ENCODE measurements at places on chromosomes 5 and 9. TPM values are rescaled to one million over a fixed set of nuclear protein-coding genes. Genes with fewer than 3 reads are reported as not detected.
A peak's percentile ranks its signal among the peaks of the same experiment; 100 is the strongest.

DNA sequence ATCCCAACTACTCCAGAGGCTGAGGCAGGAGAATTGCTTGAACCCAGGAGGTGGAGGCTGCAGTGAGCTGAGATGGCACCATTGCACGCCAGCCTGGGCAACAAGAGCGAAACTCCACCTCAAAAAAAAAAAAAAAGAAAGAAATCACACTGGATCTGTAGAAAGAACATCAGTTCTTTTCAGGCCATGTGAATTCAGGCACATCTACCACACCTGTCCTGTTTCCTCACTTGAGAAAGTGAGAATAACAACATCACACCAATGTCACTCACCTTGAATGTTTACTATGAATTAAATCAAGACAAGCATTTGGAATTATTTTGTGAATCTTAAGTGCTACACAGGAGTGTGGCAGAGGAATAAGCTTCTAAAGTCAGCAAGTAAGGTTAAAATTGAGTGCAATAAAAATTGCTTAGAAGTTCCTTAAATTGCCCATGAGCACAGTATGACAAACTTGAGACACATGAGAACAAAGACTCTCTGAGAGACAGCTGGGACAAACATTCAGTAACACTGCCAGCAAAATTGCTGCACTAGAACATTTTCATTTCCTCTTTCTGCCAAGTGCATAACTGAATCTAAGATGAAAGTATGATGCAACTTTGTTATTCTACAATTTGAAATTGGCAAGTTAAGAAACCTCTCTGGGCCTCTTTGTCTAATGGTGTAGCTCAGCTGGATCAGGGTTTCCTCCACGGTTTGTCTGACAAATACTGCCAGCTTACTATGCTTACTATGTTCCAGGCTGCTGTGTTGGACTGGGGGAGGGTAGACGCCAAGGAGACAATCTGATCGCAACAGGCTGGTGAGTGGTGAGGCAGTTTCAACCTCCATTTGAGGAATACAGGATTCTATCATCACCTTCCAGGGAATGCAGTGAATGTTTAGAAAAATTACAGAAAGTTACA lies 1.9 kb upstream of the RIC1 start:
- peaks cover 13% of the 10 kb centered on the region for H3K4me1 ChIP-seq
- no peaks in the 10 kb centered on the region for H3K27me3 ChIP-seq
- no peak overlapping the region for H3K4me3 ChIP-seq
- peak overlapping the region; percentile 90 for H3K27ac ChIP-seq
- no peak for DNase-seq
- H3K36me3 ChIP-seq = no peaks in the 10 kb centered on the region

DNA sequence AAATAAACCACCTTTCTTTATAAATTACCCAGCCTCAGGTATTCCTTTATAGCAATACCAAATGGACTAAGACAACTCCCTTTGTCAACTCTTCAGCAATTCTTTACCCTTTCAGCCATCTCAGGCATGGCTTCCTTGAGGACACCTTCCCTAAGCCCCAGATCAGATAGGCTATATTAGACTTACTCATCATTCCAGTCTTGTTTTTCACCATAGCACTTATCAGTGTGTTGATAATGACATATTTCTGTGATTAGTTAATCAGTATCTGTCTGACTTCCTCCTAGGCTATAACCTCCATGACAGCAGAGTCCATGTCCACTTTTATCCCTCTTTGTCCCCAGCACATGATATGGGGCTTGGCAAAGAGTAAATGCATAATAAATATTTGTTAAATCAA lies 238.1 kb downstream of the ACTL7B start:
- no peaks in the 10 kb centered on the region for H3K36me3 ChIP-seq
- no peak overlapping the region for H3K27ac ChIP-seq
- no peaks in the 10 kb centered on the region for H3K4me1 ChIP-seq
- no peak overlapping the region for H3K4me3 ChIP-seq
- H3K27me3 ChIP-seq = no peaks in the 10 kb centered on the region

GRCh38 chr5:143931476-143931875 lies 119.5 kb downstream of the HMHB1 start:
- no peaks in the 10 kb centered on the region for H3K36me3 ChIP-seq
- no peaks in the 10 kb centered on the region for H3K4me1 ChIP-seq
- H3K27ac ChIP-seq = no peak overlapping the region
- no peak for DNase-seq
- no peaks in the 10 kb centered on the region for H3K27me3 ChIP-seq
- H3K4me3 ChIP-seq = no peak overlapping the region

- H3K4me1 ChIP-seq = no peaks in the 10 kb centered on the region
- no peak for DNase-seq
- H3K27ac ChIP-seq = no peak overlapping the region
Observed at GRCh38 chr9:92661127-92661526, 8.8 kb downstream of the IPPK start.

DNA sequence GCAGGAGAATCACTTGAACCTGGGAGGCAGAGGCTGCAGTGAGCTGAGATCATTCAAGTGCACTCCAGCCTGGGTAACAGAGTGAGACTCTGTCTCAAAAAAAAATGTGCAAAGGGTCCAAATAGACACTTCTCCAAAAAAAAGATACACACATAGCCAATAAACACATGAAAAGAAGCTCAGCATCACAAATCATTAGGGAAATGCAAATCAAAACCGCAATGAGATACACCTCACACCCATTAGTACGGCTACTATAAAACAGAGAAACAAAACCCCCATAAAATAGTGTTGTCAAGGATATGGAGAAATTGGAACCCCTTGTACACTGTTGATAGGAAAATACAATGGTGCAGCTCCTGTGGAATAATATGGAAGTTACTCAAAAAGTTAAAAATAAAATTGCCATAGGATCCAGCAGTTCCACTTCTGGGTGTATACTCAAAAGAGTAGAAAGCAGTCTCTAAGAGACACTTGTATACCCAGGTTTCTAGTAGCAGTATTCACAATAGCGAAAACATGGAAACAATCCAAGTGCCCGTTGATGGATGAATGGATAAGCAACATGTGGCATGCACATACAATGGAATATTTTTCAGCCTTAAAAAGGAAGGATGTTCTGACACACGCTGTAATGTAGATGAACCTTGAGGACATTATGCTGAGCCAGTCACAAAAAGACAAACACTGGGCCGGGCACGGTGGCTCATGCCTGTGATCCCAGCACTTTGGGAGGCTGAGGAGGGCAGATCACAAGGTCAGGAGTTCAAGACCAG lies 57.2 kb upstream of the PPARGC1B start:
- H3K4me3 ChIP-seq = no peak overlapping the region
- H3K27ac ChIP-seq = no peak overlapping the region
- H3K36me3 ChIP-seq = no peaks in the 10 kb centered on the region

GRCh38 chr9:128771094-128771721 lies 519 bp downstream of the ZER1 start:
- no peak for DNase-seq
- H3K36me3 ChIP-seq = no peaks in the 10 kb centered on the region
- no peaks in the 10 kb centered on the region for H3K27me3 ChIP-seq
- peak overlapping the region; percentile 95 for H3K27ac ChIP-seq
- peaks cover 6% of the 10 kb centered on the region for H3K4me1 ChIP-seq

Gene ADGRD2
- total RNA-seq = not detected

Gene FOCAD
- total RNA-seq = 16.8 TPM

Gene ELAVL2
- not detected for total RNA-seq

Gene OGN
- 4.3 TPM for total RNA-seq

Gene CHSY3
- 0.38 TPM for total RNA-seq

Gene LCN15
- not detected for total RNA-seq

Gene BTNL8
- not detected for total RNA-seq

Gene SLC6A18
- not detected for total RNA-seq

Data from pancreas (tissue), 10 donors.